ENCODE measurements at places on chromosomes 11 and 22.

DNA sequence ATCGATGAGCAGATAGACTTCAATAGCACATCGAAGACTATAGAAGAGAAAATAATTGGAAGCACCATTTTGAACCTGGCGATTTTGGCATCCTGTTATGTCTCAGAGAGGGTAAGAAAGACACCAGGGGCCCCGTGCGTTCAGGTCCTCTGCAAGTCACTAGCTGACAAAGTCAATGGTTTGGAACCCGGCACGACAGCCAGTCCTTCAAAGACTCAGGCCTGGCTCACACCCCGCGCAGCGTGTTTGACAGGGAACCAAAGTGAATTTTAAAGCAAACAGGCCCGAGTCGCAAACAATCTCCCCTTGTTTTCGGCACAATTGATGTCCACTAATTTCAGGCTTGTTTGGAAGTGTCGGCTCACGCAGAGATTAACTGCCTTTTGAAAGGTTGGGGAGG, 716.6 kb downstream of the BRD1 start:
- no peak for DNase-seq

- DNase-seq: no peak
These were observed 11.6 kb upstream of the CKAP5 start for GRCh38 chr11:46857666-46858065.

DNA sequence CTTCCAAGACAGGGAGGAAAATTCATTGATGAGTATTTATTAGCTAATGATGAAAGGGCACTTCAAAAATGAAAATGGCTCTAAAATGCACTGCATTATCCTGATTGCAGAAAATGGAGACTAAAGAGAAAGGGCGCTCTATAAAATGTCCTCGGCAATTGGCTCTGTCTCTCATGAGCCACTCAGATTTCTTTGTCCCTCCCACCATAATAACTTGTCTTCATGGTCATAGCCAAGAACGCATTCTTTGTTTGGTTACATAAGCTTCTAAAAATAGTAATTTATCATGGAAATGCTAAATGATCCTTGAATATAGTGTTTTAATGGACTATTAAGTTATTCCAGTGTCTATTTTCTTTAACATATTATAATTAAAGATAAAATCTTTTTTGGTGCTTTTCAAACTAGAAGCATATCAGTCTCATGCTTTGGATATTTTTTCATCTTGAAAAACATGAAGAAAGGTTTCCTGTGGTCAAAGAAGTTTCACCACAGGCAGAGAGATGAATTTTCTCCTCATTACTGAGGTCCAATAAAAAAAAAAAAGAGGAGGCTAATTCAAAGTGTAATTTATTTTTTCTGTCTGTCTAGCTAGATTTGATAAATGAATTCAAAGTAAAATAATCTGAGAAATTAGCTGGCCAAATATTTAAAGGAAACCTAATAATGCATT, 238.1 kb upstream of the BLID start:
- no peak for DNase-seq

- no peak for DNase-seq
These were observed 36.5 kb downstream of the GRIK4 start for GRCh38 chr11:120547811-120548681.

- no peak for DNase-seq
These were observed 159.6 kb upstream of the CADM1 start for GRCh38 chr11:115663790-115664189.

- no peak for DNase-seq
These were observed 7.3 kb upstream of the RGL4 start for GRCh38 chr22:23683545-23683944.

GRCh38 chr22:43846966-43847365, 15.3 kb downstream of the SULT4A1 start:
- no peak for DNase-seq

GRCh38 chr22:19079691-19080090, 42.5 kb downstream of the DGCR2 start:
- no peak for DNase-seq

- no peak for DNase-seq
These were observed 28.2 kb upstream of the JAM3 start for GRCh38 chr11:134040386-134041302.

DNA sequence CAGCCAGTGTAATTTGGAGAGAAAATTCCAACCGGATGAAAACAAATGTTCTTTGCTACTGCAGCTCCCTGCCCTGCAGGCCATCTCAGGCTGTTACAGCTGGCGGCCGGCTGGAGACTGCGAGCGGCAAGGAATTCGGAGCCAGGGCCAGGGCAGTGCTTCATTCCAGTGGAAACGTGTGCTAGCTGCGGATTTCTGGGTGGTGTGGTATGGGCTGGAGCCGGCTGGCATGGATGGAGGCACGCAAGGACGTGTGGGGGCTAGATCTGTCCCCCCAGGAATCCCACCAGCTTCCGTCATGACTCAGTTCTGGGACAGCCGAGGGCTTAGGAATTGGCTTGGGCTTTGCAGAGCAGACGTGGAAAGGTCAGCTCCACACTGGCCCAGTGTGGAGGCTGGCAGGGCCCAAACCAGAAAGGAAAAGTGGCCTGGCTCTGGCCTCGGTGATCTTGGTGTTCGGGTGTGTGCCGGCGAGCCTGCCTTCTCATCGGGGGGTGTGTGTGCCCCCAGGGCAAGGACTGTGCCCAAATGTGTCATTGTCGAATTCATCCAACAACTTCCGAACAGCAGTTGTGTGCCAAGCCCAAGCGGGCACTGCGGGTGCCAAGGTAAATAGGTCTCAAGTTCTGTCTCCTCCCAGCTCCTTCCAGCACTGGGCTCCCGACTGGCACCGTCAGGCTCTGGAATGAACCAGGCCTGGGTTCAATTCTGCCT, 48.1 kb upstream of the SHISAL1 start:
- no peak for DNase-seq

DNA sequence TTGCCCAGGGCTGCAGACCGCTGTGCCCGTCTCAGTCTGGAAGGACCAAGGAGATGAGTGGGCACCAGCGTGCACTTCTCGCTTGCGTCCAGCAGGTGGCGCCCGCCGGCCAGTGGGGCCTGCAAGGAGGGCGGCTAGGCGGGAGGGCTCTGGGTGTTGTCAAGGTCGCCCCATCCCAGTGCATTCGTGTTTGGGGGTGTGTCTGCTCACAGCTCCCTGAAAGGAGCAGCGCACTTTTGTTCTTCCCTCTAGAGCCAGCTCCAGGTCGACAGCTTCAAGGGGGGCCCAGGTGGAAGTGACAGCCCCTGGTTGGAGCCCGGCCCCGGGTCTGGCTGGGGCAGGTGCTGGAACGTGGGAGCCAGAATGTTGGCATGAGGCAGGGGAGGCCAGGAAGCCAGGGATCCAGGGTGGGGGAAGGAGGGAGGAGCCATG, 23.4 kb upstream of the MPPED1 start:
- peak; percentile 73 for DNase-seq

DNA sequence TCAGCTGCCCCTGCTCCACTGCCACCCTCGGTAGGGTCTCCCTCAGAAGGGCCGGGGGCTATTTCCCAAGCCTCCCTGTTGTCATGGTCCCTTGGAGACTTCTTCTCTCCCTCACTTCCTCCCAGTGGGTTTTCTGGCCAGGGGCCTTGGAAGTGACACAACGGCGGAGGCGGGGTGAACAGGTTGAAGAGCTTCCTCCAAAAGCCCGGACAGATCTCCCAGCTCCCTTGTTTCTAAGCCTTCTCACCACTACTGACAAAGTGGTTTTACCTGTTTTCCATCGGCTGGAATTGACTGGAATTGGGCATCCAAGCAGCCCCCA, 14.5 kb downstream of the MYH9 start:
- DNase-seq: no peak

DNA sequence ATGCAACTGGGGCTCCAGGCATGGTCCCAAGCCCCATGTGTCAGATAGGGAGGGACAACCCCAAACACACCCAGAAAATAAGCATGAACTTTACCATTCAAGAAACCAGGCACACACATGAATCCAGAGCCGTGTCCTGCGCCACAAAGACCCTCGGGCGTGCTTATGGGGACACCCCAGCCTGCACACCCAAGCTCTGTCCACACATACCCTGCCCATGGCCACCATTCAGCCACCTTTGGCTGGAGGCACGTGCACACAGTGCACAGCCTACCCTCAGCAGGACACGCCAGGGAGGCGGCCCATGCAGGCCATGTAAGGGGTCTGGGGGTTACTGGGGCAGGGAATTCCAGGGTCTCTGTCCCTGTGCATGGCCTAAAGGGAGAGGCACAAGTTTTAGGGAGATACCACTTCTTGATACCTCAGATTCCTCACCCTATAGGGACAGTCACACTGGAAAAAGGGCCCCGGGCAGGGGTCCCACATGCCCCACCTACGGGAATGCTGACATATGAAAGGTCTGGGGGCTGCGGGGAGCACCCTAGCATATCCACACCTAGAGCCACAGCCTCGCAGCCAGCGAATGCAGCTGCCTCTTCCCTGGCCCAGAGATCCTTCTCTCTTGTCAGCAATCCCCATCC, 20.6 kb downstream of the PACSIN2 start:
- DNase-seq: no peak

DNA sequence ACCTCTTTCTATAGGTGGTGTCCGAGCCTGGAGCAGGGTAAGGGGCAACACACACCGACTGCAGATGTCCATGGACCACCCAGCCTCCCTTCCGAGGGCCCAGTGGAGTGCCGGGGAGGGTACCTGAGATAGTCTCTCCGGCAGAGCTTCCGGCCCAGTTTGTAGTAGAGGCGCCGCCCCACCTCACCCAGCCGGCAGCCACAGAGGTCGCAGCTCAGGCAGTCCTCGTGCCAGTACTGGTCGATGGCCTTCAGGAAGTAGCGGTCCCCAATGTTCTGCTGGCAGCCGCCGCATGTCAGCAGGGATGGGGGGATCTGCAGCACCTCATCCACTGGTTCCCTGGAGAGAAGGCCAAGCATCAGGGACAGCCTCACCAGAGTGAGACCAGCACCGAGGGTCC, 27.4 kb downstream of the LMO2 start:
- no peak for DNase-seq

- no peak for DNase-seq
These were observed 21.0 kb downstream of the PPIL2 start for GRCh38 chr22:21686634-21687393.

DNA sequence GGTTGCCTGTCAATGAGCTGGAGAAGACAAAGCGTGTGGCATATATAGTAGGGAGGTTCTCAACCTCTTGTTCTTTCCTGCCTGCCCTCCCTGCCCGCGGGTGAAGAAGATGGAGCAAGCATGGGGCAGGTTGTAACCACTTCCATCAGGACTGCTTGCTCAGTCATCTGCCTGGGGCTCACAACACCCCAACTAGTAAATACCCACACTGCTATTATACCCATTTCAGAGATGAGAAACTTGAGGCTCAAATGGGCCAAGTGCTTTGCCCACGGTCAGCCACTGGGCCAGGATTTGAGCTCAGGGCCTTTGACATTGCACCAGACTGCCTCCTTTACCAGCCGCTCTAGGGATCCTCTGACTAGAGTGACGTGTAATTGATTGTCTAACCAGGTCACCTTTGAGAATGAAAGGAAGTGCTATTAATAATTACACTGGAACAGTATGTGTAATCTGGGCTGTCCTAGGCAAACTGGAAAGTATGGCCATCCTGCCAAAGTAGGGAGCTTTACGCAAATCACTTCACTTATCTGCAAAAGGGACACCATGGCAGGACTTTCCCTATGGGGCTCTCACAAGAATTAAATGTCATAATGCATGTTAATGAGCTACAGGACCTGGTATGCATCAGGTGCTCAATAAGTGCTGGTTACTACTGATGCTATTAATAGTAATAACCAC, 2.8 kb upstream of the CDC42EP1 start:
- DNase-seq: no peak

- no peak for DNase-seq
These were observed 17.0 kb upstream of the SCGB1A1 start for GRCh38 chr11:62401811-62402210.

DNA sequence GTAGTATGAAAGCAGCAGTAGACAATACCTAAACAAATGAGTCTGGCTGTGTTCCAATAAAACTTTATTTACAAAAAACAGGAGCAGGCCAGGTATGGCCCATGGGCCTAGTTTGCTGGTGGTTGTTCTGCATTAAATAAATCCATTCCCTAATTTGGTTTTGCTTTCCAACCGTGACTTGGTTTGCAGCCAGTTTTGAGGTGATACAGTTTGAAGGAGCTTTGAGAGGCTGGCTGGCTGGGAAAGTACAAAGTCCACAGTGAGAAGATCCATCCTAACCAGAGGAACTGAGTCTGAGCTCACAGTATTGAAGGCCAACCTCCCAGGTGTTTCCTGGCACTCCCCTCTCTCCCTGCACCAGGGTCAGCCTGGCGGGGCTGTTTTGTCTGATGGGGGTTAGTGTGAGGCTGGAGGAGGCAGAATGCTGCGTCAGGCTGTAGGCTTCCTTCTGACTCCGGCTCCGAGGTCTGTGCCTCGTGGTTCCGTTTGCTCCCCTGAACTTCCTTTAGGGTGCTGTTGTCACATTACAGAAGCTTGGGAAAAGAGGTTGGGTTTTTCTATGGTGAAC, 129.5 kb downstream of the MICAL2 start:
- no peak for DNase-seq
